ENCODE measurements at places on chromosomes 7 and 10.
A peak's percentile ranks its signal among the peaks of the same experiment; 100 is the strongest.

GRCh38 chr10:60341969-60342368 lies 47.7 kb downstream of the ANK3 start:
- no peak for DNase-seq

DNA sequence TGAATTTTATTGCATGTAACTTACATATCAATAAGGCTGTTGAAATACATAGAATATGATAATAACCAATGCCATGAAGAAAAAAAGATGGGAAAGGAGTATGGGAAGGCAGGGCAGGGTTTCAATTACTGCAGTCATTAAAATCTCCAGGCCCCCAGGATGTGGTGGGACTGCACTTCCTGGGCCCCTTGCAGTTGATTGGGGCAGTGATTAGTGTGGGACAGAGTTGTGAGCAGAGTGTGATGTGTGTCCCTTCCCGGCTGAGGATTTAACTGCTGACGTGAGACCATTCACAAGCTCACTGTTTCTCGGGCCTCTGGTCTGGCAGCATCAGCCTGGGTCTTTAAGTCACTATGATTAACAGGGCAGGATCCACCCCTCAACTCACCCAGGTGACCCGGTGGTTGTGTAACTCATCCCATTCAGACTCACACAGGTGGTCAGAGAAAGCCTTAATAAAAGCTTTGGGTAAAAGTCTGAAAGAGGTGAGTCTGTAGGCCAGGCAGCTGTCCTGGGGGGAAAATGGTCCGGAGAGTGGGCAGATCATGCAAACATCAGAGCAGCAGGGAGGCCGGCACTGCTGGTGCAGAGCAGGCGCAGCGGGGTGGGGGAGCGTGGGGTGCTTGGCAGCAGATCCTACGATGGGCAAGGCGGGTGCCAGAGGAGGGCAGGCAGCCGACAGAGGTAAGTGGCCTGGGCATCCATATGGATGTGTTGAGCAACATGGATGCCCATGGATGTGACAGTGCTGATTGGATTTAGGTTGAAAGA lies 36.3 kb upstream of the WDFY4 start:
- DNase-seq, result no peak

DNA sequence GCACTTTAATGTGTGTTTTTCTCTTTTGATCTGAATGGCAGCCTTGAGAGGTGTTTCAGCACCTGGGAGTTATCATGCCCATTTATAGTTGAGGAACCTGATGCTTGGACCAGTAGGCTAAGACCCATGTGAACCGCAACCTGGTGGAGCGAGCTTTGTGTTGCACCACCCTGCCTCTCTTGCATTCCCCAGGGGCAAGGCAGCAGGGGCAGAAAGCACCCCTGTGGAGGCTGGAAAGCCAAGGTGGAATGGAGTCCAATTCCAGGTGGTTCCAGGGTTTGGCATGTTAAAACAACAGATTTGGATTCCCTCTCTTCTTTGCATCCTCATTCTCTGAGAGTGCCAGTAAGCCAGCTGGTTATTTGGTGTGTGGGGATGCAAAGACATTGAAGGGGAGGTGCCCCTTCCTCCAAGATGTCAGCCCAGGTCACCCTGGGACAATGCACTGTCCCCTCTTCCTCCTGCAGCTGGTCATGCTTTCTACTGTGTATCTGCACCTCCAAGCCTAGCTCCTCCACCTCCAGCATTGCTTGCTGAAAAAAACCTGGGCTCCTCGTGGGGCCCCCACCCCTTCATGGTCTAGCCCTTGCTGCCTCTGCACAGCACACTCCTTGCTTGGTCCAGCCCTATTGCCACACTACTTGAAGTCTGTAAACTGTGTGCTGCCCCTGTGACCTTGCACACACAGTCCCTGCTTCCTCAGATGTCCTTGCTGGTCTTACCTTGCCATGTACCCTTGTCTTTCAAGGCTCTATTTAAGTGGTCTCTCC lies 5.6 kb upstream of the CDH23 start:
- no peak for DNase-seq

- DNase-seq, result peak; percentile 13
Observed at GRCh38 chr10:80196270-80196949, 8.9 kb downstream of the ANXA11 start.

DNA sequence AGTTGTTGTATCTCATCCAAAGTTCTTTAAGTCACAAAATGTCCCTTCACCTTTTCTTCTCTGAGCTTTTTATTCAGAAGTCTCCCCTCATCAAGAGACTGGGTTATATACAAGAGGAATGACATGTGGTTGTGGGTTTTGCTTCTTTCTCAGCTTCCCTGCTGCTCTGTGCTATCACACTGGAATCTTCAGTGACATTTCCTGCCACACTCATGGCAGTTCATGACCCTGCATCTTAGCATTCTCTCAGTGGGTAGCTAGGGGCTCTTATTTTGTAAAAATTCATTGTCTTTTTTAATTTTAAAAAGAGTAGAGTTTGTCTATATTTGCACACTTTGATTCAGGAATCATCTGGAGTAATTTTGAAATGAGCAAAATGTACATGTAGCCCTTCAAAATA lies 236.9 kb upstream of the TMEM229A start:
- DNase-seq, result no peak

GRCh38 chr7:37346761-37347160 lies 101.9 kb downstream of the ELMO1 start:
- no peak for DNase-seq

DNA sequence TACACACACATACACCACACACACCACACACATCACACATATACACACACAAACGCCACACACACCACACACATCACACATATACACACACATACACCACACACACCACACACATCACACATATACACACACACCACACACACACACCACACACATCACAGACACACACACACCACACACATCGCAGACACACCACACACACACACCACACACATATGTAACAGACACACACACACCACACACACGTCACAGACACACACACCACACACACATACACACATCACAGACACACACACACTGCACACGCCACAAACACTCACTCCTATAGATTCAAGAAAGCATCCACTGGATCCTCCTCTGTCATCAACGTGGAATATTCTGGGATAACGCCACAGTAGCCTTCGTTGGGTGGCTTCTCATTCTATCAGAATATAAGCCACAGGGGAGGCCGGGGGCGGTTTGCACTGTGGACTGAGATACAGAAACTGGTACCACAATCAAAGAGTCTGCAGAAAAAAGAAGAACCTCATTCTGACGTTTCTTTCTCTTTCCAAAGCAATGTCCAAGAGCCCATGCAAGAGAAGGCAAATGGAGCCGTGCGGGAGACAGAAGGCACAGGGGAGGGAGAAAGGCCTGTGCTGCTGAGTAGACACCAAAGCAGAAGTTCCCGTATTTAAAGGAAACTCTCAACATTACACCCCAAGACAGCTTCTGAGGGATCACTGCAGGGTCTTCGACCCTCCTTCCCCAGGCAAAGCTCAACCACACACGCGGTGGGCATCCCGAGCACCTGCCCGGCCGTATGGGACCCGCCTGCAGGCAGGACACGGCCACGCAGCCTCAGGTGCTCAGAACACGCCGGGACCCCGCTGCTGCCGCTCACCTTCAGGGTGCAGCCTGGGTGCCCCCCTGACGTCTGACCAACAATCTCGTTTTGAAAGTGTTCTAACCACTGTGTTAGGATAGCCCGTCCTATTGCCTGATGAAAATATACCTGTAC lies 321.2 kb downstream of the DNAJB6 start:
- no peak for DNase-seq

- peak; percentile 35 for DNase-seq
Observed at GRCh38 chr10:79116801-79117723, 48.3 kb downstream of the ZMIZ1 start.

DNA sequence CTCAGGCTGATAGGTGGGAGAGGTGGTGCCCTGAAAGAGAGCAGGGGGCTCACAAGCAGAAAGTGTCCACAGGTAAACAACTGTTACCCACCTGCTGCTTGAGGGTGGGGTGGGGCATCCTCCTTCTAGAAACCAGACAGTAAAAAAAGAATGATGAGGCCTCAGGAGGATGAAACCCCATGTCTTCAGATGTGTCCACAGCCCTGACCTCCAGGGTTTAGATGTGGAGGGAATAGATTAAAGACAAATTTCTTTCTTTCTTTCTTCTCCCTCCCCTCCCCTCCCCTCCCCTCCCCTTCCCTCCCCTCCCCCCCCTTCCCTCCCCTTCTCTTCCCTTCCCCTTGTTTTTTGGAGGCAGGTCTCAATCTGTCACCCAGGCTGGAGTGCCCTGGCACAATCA lies 333.5 kb upstream of the NUPR2 start:
- DNase-seq, result no peak

DNA sequence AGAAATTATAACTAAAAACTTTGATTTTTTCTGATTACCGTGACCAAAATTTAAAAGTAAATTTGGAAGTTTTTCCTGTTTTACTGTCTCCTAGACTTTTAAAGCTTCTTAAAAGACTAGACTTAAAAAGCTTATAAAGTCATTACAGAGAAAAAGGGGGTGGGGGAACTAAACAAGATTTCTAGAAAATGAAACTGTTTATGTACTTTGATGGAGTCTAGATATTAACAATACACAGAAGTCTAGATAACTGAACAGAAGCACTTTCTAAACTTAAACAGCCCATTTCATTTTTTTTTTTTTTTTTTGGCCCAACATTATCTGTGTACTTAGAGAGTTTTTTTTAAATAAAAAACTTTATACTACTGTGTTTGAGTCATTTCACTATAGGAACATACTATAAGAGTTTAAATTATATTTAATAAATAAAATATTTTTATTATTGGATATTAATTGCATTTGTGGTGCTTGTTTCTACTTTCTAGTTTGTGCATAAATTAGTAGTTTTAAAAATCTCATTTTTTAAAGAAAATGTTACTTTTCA lies 98.5 kb downstream of the PHTF2 start:
- DNase-seq, result no peak

DNA sequence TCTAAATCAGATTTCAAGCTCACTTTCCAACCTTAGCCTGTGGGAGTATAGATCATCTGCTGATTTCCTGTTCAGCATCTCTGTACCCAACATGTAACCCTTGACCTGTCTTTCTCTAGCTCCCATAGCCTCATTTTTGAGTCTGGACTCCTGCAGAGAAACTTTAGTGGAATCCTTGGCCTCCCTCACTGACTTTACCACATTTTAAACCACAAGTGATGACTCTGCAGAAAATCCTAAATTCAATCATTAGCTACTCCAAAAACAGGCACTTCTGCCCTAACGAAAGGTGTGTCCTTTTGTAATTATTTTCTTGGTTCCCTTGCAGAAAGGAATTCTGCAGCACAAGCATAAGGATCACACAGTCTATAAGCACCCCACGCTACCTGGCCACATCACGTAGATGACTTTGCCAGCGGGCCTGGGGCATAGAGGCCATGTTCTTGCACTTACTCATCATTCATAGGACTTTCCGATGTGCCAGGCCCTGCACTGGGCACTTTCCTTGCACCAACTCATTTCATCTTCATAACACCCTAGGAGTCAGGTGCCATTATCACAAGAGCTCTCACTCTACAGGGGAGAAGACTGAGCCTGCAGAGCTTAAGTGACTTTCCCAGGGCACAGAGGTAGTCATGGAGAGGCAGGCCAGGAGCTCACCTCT lies 57.2 kb upstream of the OPALIN start:
- DNase-seq, result no peak

DNA sequence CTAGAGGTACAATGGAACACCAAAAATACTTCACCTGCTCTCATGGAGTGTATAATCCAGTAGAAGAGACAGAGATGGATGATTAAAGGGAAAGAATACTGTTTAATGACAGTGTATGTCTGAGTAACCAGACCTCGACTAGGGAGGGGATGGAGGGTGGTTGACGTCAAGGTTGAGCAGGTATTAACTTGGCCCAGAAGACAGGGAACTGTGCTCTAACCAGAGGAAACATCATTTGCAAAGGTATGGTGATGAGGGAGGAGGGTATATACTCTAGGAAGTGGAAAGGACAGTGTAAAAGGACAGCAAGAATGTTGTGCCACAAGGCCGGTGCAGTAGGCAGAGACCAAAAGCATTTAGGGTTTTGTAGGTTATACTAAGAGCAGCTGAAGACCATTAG lies 2.9 kb downstream of the MIOS start:
- no peak for DNase-seq

- DNase-seq, result no peak
Observed at GRCh38 chr10:70737250-70737649, 47.9 kb downstream of the TBATA start.

DNA sequence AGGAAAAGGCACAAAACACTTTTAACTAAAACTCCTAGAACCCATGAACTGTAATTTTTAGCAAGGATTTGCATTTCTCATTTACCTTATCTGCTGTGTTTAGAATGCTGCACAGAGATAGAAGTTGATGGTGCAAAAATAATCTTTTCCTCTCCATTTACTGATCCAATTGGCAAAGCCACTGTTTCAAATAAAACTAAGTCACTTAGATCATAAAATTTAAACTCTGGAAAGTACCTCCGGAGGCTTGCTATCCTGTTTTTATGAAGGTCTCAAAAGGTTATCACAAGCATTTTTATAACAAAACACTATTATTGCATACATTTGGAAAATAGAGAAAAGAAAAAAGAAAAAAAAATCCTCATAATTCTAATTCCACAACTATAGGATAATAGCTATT lies 7.6 kb downstream of the CPA2 start:
- DNase-seq, result no peak

- no peak for DNase-seq
Observed at GRCh38 chr7:72020311-72020710, 391.8 kb downstream of the CALN1 start.

DNA sequence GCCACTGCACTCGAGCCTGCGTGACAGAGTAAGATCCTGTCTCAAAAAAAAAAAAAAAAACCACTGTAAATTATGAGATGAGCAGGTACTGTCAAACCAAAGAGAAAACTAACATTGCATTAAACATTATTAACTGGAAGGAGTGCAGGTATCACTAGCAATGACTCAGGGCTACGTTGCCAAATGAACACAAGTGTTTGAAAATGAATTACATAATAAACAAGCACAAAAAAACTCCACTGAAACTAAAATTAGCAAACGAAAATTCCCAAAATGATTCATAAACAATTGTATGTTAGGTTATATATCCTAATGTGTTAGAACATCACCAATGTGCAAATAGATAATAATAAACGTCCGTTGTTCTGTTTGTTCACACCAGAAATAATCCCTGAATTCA lies 42.8 kb downstream of the NSUN6 start:
- no peak for DNase-seq

DNA sequence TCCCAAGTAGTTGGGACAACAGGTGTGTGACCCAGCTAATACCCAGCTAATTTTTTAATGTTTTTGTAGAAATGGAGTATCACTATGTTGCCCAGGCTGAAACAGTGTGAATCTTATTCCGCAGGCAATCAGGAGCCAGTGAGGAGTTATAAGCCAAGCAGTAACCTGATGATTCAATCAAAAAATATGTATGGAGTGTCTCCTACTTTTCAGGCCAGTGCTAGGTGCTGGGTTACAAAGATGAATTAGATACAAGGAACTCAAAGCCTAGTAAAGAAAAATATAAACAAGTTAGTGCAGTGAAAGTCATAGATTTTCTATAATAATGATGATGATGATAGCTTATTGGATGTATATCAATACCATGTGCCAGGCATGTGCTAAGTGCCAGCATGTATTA lies 13.2 kb upstream of the IFRD1 start:
- DNase-seq, result peak; percentile 44

GRCh38 chr7:122453432-122453831 lies 148.9 kb upstream of the FEZF1 start:
- DNase-seq, result no peak
